Activated CD4-positive, alpha-beta T cell treated with anti-CD3 and anti-CD28 coated beads, Interleukin-2, amount 10 ng/mL, durations not matched to agents 7 days and 5 days (primary cell): ENCODE measurements at places on chromosomes 11 and 22. TPM values are rescaled to one million over a fixed set of nuclear protein-coding genes. Genes with fewer than 3 reads are reported as not detected.

GRCh38 chr22:26589367-26589844, 526 bp downstream of the TPST2 start:
- peaks cover 79% of the 10 kb centered on the region for H3K4me1 ChIP-seq
- peak; percentile 38 for DNase-seq
- peak overlapping the region; percentile 84 for H3K4me3 ChIP-seq
- peaks cover 8% of the 10 kb centered on the region for H3K36me3 ChIP-seq
- H3K27me3 ChIP-seq, result no peaks in the 10 kb centered on the region

DNA sequence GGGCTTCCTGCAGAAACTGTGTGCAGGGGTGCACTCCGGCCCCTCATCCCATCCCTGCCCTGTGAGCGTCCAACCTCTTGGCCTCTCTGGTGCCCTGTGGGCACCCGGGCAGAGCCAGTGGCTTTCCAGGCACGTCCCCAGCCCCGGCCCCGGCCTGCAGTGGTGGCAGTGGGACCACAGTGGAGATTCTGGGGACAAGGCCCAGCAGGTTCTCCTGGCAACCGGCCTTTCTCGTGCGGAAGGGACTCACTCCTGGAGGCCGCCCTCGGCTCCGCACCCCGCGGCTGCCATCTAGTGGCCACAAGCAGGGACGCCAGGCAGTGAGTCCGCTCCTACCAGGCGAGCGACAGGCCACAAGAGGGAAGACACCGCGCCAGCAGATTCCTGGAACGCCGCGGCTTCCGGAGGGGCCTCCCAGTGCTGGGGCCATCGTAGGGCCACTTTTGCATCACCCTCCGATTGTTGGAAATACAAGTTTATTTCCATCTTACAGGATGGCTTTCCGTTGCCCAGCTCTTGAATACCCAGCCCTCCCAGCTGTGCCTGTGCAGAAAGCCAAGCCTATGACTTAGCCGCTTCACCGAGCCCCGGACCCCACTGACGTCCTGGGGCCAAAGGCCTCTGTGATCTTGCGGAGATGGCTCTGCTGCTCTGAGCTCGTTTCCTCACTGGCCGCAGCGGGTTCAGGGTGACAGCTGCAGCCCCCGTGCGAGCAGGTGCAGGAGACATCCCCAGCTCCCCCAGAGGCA, 357.3 kb downstream of the CTTN start:
- no peaks in the 10 kb centered on the region for H3K4me1 ChIP-seq
- no peaks in the 10 kb centered on the region for H3K36me3 ChIP-seq
- no peak overlapping the region for H3K4me3 ChIP-seq

- peaks cover 10% of the 10 kb centered on the region for H3K4me1 ChIP-seq
- no peak overlapping the region for H3K27ac ChIP-seq
- no peaks in the 10 kb centered on the region for H3K36me3 ChIP-seq
- DNase-seq, result no peak
Measured at GRCh38 chr22:41929418-41929810, 2.8 kb upstream of the TNFRSF13C start.

DNA sequence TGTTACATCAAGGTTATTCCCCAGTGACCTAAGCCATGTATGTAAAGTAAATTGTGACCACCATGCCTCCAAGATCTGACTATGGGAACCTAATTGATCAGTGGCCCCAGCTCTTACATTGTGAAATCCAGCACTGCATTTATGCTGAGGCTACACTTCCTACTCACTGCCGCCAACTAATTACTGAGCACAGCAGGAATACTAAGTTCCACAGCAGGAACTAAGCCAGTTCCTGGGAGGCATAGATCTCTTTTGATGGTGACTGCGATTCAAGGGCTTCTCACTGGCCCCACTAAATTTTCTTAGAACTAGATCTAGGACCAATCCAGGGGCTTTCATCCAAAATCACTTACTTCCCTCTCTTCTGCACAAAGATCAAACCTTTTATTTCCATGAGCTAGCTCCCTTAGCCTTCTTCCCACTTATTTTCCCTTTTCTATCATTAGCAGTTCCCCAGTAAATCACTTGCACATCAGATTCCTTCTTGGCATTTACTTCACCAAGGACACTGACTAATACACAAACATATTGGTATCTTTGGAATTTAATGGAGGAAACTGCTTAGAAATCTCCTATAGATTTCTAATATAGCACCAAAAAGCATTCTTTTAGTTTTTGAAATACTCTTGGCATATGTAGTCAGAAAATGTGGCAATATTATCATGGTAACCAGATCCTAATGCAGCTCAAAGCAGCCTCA, 46.0 kb downstream of the CNTN5 start:
- peaks cover 3% of the 10 kb centered on the region for H3K4me1 ChIP-seq
- no peak overlapping the region for H3K4me3 ChIP-seq
- no peaks in the 10 kb centered on the region for H3K36me3 ChIP-seq
- H3K27ac ChIP-seq, result no peak overlapping the region

DNA sequence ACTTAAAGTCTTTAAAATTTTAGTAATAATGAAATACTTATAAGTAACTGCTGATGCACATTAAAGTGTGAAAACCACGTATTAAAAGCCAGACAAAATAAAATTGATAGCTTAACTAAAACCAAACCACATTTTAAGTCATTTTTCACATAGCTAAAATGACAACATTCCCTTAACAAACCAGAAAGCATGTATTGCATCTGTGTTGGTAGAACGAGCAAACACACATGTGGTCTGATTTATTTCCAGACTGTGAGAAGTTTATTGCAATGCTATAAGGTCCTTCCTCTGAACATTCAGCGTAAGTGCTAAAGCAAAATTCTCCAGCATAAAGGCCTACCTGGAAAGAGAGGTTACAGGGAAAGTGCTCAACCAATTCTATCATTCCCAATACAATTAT, 57.8 kb downstream of the ARHGAP20 start:
- no peaks in the 10 kb centered on the region for H3K36me3 ChIP-seq
- no peak overlapping the region for H3K4me3 ChIP-seq
- H3K4me1 ChIP-seq, result no peaks in the 10 kb centered on the region
- peaks cover 7% of the 10 kb centered on the region for H3K27me3 ChIP-seq

The MEI1 gene
- 60.0 TPM for total RNA-seq
